ENCODE measurements at places on chromosomes 2 and 18.
A peak's percentile ranks its signal among the peaks of the same experiment; 100 is the strongest.

DNA sequence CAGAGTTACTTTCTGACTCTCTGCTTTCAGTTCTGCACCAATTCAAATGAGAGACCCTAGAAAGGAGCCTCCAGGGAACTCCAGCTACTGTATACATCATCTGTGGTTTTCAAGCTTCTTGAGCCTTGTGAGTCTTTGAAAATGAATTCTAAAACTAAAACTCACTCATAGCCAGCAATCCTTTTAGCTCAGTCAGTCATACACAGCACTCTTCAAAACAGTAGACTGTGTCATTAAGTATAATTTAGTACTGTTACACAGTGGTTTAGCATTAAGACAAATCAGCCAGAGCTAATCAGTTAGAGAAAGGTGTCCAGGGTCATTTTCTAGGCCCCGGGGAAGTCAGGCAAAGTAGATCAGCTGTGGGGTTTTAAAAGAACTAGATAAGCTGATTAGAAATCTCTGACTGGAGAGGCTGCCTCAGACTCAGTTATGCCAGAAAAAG, 322.1 kb upstream of the THUMPD2 start:
- DNase-seq: peak; percentile 10

- no peak for DNase-seq
These were observed 7.4 kb downstream of the COPS9 start for GRCh38 chr2:240128608-240129145.

DNA sequence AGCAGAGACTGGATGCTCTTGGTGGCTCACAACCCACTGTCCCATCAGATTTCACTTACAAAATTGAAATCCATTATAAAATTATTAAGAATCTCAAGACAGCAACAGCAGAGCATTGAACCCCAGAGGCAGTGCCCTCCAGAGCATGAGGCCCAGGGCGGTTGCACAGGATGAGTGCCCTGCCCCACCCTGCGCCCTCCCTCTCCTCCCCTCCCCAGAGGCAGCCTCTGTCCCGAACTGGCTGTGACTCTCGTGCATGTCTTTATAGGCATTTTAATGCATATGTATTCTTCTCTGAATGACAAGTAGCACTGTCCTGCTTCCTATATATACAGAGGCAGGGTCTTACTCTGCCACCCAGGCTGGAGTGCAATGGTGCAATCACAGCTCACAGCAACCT, 10.4 kb downstream of the MFSD2B start:
- DNase-seq: no peak

- no peak for DNase-seq
These were observed 80.3 kb downstream of the ZFP36L2 start for GRCh38 chr2:43146083-43146482.

DNA sequence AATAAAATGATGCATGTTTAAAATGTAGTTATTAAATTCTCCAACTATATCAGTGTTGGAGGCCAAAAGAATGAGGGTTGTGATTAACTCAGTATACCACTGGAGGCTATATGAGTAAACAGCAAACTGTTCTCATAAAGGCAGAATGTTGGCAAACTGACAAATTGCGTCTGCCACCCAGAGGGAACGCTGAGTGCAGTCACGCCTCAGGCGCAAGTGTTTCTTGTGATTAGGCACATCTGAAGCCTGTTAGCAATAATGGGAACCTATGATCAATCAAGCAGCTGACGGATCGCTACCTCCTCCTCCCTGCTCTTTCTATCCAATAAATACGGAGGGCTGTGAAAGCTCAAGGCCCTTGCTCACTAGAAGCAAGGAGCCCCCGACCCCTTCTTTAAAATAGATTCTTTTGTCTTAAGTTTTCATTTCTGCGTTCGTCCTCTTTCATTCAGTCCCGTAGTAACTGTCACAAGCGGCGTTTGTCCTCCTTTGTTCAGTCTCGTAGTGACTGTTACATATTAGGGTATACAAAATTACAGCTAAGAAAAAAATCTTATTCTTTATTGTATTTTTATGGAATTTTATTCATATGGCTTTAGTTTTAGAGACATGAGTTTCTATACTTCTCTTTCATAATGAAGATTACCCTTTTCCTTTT, 16.3 kb upstream of the RMND5A start:
- DNase-seq: no peak

GRCh38 chr2:75113231-75113869, 86.0 kb downstream of the TACR1 start:
- DNase-seq: no peak

- no peak for DNase-seq
These were observed 212.6 kb downstream of the TNS1 start for GRCh38 chr2:217790195-217790594.

DNA sequence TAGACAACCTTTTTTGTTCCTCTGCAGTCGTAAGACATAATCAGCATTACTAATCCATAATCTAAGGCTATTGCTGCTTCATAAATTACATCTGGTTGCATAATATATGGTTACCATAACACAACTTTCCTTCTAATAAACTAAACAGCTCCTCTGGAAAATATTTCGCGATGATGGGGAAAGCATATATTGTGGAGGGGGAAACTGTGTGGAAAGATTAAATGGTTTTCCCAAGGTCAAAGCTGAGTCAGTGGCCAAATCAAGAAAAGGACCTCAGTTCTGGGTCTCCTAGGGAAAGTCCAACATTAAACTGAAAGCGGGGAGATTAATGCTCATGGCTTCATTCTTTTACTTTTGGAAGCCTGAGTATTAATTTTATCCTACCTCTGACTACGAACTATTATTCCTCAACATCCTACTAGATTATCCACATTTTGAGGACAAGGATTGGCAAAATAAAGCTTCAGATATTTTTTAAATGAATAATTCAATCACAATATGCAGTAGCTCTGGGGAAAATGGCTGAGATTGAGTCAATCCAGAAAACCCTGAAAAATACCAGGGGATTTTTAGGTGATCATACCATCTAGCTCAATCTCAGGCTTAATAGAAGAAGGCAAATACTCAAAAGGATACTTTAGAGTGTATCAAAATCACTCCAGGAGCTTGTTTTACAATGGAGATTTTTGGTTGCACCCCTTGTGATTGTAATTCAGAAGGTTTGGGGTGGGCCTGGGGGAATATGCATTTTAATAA, 33.8 kb upstream of the STK17B start:
- no peak for DNase-seq

DNA sequence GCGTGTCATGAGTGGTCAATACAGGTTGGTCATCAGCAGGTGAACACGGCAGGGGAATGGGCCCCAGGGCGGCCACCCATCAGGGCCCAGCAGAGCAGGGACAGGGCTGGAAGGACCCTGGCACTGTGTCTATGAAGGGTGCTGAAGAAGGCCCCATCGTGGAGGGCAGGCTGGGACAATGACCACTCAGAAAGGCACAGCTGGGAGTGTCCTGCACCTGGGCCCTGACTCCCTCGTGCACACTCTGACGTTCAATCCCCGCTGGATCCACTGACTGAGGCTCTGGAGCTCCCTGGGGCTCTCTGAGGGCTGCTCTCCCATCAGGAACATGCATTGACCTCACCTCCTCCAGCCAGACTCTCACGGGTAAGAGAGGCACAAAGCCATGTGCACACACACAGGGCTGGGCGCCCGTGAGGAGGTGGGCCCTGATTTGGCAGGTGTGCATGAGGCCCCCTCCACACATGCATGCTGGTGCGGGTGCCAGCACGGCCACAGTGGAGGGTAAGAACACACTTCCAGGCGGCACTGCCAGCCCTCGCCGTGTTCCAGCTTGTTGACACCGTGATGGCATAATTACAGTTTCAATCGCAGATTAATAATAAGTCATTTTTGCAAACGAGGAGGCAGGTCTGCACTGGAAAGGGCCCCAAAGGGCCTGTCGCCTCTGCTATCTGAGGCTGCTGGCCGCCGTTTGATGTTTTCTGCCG, 58.5 kb downstream of the SMAD7 start:
- DNase-seq: no peak

GRCh38 chr2:11907190-11907589, 160.8 kb downstream of the LPIN1 start:
- no peak for DNase-seq

DNA sequence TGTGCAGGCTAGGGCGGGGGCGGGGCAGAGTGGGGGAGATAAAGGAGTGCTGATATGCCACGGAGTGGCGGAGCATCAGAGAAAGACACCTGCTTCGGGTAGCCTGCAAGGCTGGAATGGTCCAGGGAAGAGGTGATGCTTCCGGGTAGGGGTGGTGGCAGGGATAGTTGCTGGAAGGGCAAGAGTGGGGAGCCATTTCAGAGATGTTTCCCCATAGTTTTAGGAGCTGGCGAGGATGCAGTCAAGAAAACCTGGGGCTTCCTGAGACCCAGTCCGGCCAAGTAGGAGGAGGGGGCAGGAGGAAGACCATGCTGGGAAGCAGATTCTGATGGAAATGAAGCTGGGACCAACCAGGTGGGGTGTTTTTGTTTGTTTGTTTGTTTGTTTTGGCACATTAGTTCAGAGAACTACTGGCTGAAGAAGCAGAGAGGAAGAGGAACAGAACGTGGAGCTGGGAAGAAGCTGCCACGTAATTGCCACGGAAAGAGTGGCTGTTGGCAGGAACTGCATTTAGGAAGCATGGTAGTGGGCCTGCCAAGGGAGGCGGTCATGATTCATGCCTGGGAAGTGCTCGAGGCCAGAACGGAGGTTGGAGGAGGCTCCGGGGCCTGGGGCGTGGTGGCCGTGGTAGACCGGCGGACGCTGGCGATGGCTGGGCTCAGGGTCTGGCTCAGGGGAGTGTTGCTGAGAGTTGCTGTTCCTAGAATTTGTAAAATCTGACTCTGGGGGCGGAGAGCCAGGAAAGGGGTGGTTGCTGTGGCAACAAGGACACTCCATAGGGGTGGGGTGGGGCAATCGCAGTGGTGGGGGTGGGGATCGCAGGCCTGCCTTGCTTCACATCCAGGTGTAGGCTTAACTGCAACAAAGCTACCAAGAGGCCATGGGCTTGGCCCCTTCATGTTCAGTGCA, 8.6 kb upstream of the INPP5D start:
- no peak for DNase-seq

GRCh38 chr2:169694894-169695260, 608 bp downstream of the PHOSPHO2 start:
- DNase-seq: no peak

GRCh38 chr18:70288171-70288850, 534 bp upstream of the SOCS6 start:
- peak; percentile 70 for DNase-seq

DNA sequence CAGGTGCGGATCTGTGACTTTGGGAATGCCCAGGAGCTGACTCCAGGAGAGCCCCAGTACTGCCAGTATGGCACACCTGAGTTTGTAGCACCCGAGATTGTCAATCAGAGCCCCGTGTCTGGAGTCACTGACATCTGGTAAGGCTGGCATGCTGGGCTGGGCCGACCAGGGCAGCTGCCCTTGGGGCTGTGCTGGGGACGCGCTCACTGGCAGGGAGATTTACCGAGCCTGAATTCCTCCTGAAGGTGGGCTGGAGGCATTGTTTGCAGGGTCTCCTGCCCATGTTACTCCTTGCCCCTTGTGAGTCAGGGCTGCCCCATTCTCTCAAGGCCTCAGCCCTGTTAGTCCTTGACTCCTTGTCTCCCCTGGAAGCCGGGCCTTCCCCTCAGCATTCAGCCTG, 18.7 kb upstream of the GMPPA start:
- no peak for DNase-seq

- no peak for DNase-seq
These were observed 128.5 kb downstream of the STK39 start for GRCh38 chr2:168118733-168119514.

GRCh38 chr18:13477147-13477683, 249.1 kb downstream of the FAM210A start:
- DNase-seq: no peak

DNA sequence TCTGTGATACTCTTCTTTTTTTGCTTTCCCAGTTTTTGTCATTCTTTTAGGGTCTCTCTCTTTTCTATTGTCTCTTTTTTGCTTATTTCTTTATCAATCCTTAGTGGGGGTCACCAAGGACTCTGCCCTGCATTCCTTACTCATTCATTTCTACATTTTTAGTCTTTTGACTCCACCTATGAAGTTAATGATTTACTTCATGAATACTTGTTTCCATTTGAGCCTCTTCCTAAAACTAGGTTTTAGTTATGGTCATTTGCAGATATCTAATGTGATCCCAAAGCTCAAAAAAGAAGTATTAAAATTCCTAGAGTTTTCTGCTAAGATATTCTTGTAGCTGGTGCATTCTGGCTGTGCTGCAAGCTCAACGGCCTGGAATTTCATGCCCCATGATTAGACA, 149.3 kb upstream of the AQP4 start:
- DNase-seq: no peak

DNA sequence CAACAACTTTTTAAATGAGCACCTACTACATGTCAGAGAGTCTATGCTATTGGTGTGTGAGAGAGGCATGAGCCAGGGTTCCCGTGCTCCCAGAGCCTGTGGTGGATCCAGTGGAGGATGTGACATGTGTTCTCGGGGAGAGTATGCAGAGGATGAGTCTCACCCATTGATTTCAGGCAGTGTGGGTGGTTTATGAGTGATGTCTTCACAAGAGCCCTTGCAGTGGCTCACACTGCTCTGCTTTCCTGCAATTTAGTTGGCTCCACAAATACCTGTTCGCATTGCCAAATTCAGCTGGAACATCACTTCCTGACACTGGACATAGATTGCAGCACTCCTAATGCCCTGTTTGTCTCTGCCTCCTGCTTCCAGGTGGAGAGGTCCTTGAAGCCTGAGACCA, 243.6 kb upstream of the CXCR4 start:
- DNase-seq: no peak

- DNase-seq: no peak
These were observed 45.4 kb downstream of the ASAP2 start for GRCh38 chr2:9252002-9252357.

DNA sequence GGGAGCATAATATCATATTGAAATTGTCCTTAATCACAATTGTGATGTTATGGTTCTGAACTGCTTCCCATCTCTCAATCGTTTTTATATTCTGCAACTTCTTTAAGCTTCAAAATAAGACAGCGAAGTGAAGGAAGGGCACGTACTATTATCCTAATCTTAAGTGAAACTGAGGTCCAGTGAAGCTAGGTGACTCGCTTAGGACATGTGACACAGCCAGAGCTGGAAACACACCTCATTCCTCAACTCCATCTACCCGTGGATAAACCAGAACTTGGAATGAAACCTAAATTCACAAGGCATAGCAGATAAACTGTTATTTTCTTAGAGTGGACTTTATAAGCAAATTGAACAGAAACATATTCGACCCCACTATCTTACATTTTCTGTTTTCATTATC, 191.2 kb upstream of the PXDN start:
- DNase-seq: no peak

- no peak for DNase-seq
These were observed 46.3 kb downstream of the ANKRD12 start for GRCh38 chr18:9182852-9183399.

GRCh38 chr2:230944757-230945372, 19.8 kb upstream of the GPR55 start:
- DNase-seq: no peak
